Kasumi-1 (cell line): ENCODE measurements at places on chromosomes 7 and 10.

GRCh38 chr7:121876656-121877500, 3.9 kb downstream of the PTPRZ1 start:
- DNase-seq, result no peak

- no peak for DNase-seq
Observed at GRCh38 chr10:71705582-71705981, 14.0 kb downstream of the C10orf105 start.

DNA sequence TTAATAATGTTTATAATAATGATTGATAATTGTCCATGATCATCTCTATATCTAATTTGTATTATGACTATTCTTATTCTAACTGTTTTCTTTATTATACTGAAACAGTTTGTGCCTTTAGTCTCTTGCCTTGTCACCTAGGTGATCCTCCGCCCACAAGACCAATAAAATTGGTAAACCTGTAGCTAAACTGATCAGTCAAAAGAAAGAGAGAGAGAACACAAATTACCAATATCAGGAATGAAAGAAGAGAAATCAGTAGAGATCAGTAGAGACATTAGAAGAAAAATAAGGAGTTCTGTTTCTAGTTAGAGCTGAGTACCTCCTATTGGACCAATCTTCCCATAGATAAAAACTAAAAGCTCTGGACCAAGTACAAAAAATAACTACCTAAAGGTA, 6.1 kb upstream of the COA1 start:
- no peak for DNase-seq

DNA sequence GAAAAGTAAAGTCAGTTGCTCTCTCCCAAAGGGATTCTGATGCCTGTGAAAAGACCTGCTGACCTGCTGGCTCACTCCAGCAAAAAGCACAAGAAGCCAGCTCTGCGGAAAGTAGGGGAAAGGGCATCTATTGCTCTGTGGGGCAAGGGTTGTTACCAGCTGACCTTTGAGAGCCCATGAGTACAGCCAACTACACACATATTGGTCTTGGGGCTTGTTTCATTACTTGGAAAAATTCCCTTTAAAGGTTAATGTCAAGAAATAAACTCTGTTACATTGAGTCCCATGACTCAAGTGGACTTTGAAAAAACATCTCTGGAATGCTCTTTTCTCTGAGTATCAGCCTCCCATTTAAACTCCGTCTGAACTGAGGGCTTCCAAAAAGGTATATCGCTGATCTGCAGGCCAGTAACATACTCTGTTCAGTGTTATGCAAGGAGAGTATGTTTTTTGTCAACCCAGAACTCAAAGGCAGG, 53.2 kb downstream of the PANK1 start:
- no peak for DNase-seq
